ENCODE measurements at places on chromosomes 7 and 10. TPM values are rescaled to one million over a fixed set of nuclear protein-coding genes. Genes with fewer than 3 reads are reported as not detected.

- peak; percentile 21 for DNase-seq
These were observed 28.6 kb downstream of the PARD3 start for GRCh38 chr10:34786464-34786863.

DNA sequence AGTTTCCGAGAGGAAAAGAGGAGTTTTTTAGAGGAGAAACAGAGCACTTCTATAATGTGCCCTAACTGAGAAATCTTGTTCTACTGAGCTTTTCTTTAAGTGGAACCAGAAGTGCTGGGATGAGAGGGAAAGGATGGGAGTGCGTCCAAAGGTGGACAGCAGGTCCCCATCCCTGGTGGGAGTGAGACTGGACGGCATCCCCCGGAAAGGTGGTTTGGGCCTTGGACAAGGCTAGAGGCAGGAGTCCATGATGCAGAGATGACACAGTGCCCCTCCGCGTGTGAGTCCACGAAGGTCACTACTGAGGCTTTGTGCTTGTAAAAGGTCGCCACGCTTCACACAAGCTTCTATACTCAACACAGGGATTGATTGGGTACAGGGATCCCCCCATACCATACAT, 6.1 kb upstream of the EN2 start:
- DNase-seq, result no peak

DNA sequence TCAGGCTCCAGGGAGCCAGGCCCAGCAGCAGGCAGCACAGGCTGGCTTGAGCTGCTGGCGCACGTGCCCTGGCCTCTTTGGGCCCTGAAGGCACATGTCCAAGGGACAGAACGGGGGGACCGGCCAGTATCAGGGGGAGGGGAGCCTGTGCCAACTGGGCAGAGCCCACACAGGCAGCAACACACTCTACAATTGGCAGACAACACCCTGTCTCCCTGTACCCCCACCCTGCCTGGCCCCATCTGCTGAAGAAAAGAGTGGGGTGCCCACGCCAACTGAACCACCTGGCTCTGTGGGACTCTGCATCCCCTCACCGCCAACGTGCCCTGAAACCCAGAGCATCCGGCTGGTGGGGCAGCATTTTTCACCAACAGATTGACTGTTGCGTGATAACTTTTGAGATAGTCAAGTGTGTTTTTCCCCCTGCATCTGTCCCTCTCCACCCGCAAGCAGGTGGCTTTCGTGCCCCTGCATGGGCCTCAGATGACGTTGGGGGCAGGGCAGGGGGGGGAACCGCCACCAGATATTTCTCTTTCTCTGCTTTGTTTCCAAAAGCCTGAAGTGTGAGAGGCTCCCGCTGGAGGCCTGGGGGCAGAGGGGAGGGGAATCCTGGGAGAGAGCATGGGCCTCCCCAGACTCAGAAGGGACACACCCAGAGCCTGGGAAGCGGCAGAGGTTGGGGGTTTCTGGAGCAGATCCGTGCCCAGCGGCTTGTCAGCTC, 21.8 kb downstream of the SLIT1 start:
- no peak for DNase-seq

GRCh38 chr7:118369987-118370386, 145.5 kb downstream of the ANKRD7 start:
- DNase-seq, result no peak

DNA sequence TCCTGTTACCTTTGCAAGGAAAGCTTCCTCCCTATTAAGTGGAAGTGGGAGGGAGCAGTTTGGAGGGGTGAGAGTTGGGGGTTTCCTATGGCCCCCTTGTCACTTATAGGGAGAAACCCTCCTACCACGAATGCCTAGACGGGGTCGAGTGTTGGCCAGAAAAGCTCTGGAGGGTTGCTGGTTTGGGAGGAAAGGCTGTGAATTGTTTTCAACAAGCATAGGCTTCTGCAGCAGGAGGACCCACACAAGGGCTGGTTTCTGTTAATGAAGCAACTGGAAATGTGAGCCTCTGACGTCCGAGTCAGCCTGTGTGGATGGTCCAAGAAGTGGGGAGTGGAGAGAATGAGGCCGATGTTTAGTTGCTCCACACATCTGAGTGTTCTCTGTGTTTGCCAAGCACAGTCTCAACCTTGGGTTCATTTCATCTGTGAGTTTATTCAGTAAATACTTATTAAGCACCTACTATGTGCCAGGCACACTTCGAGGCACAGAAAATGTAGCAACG, 37.3 kb upstream of the LEP start:
- peak; percentile 35 for DNase-seq

DNA sequence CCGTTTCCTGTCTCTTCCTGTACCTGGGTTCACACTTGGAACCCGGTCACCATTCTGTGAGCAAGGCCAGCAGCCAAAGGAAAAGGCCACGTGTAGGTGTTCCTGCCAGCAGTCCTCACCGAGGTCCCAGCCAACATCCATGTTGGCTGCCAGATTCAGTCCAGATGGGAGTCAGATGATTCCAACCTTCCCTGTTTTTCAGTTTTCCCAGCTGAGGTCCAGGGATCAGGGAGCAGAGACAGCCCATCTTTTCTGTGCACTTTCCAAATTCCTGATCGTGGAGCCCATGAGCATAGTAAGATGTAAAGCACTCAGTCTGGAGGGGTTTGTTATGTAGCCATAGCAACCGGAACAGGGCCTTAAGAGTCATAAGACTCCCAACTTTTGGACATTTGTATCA, 3.9 kb upstream of the PVRIG start:
- DNase-seq, result peak; percentile 37

DNA sequence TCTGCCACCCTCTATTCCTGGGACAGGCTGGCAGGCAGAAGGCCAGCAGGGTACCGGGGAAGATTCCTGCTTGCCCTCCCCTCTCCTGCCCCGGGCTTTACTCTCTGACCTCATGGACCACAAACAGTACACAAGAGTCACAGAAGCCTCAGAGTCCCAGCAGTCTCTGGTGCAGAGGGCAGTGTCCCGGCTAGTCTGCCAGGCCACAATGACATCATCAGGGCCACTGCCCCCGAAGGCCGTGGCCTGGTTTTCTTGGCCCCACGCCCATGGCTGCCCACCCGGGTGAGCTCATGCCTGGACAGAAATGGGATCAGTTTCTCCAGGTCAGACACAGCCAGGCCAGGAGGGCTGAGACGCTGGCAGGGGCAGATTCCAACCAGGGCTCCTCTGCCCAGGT, 91.9 kb downstream of the MYL10 start:
- peak; percentile 31 for DNase-seq

- DNase-seq, result no peak
These were observed 185.0 kb upstream of the LRRN3 start for GRCh38 chr7:110905773-110906566.

- no peak for DNase-seq
These were observed 3.4 kb upstream of the GRM8 start for GRCh38 chr7:127256041-127256725.

DNA sequence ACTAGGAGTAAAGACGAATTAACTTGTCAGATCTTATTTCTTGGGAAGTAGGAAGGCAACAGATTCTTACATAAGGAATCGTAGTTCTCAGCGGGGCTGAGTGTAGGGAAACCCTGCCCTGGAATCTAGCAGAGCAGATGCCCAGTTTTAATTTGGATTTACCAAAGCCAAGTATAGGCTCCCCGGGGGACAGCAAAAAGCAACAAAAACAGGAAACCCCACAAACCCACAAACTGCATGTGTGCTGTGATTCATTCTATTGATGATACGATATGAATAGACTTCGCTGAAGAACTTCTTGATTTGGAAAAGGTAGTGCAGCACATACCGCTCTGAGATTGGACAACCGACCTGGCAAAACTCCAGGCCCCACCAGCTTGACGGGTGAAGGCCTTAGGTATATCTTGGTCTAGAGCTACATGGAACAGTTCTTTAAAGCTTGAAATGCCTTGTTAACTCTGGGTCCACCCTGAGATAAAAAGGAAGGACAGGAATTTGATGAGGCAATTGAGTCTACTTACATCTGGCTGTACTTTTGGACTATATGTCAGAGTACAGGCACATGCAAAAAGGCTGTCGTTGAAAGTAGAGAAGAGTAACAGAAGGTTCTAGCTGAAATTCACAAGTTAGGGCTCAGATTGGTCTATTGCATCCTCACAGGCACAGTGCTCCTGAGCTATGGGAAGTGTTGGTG, 49.1 kb downstream of the STRA8 start:
- no peak for DNase-seq

- DNase-seq, result no peak
These were observed 68.9 kb downstream of the DYNC1I1 start for GRCh38 chr7:95840953-95841950.

DNA sequence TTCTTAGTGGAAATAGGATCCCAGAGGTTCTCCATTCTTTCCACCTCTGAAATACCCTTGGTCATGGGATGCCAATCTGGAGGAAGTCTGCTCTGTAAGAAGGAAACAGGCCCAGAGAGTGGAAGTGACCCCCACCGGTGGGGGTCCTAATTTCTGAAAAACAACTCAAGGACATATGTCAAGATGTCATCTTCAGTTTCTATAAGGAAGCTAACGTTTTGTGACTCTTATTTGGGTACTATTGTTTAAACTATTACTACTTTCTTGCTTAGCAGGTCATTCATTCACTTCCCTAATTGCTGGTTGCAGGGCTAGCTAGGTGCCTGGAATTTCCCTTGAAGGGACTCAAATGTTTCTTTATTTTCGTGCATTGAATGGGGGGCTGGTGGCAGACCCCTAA, 1.9 kb upstream of the ZNF775 start:
- no peak for DNase-seq

DNA sequence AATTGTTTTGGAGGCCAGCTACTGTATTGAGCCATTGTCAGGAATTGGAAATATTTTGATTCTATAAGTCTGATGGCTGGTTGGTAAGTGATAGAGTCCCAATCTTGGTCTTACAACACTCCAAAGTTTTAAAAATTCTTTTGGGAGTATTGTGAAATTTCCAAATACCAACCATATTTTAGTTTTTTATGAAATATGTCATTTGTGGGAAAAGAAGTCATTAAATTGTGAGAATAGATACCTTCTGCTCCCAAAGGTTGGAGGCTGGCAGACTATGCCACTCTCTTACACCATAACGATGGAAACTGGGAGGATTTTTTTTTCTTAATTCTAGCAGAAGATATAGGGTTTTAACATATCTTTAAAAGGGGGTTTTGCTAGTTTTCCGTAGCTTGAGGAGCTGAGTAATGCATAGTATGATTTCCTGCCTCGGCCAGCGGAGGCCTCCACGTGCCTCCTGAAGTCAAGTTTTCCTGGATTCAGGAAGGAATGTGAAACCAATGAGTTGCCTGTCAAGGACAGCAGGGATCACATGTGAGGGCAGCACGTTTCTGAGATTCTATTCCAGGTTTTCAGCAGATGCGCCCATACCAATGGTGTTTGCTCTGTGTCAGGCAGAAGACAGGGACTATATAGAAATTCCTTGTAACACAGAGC, 92.2 kb upstream of the LAMB4 start:
- DNase-seq, result peak; percentile 43

DNA sequence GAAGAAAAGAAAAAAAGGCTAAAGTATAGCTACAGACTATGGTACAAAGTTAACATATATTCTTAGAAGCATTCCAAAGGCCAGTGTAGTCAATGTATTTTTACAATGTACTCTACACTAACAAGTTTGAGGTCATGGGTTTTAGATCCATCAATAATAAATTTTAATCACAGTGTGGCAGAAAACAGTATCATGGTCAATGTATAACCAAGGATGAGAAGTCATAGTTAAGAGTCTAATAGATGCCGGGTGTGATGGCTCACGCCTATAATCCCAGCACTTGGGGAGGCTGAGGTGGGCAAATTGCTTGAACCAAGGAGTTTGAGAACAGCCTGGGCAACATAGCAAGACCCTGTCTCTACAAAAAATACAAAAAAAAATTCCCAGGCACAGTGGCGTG, 53.1 kb downstream of the SLC16A12 start:
- no peak for DNase-seq

DNA sequence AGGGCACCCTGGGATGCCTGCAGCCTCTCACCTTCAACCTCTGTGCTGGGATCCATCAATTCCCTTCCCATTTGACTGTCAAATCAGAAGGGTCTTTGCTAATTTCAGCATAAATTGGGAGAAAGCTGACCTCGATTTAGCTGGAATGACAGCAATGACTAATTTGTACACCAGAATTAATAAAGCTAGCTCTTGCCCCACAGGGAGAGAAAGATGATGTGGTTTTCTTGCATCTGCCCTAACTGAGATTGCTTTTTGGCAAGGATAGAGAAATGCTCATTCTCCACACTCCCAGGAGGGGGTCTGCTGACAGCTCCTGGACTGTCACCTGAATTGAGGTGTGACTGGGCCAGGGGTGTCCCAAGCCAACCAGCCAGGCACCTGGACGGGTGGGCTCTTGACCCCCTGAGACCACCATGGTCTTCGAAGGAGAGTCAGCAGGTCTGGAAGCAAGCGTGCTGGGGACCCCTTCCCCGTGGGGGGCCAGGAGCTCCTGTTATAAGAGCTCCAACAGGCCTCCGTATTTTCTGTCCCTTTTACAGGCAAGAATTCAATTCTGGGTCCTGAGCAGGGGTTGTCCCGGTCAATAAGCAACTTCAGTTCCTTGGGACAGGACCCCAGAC, 42.1 kb downstream of the RBM17 start:
- no peak for DNase-seq

DNA sequence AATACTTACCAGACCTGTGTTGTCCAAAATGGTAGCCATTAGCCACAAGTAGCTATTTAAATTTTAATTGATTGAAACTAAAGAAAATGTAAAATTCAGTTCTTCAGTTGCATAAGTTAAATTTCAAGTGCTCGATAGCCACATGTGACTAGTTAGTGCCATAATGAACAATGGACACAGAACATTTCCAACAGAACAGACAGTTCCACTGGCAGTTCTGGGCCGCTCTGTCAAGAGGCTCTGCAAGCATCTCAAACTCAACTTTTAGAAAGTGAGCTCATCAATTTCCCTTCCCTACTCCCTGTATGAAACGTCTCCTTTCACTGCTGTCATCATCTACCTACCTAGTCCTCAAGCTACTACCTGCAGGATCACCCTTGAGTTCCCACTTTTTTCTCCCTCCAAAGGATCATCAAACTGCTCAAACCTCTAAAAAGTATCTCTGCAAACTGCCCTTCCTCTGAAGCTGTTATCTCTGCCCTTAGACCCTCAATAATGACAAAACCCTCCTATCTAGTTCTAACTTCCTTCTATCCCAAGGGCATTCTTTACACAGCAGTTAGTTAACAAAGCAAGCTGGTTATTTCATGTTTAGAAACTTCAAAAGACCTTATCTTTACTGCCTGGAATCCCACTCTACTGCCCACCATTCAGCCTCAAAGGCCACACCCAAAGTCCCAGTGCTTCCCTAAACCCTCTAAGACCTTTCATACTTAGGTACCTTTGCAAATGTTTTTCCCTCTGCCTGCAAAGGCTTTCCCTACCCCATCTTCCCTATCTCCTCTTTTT, 20.6 kb downstream of the SHTN1 start:
- no peak for DNase-seq

Gene ZNF467
- total RNA-seq, result not detected

Gene SLC13A1
- total RNA-seq, result not detected

Gene LIPJ
- not detected for total RNA-seq

Gene OPALIN
- not detected for total RNA-seq

Gene LRIT1
- not detected for total RNA-seq

Gene AZGP1
- total RNA-seq, result not detected

Gene CXCL12
- 15.8 TPM for total RNA-seq

Gene SFRP5
- not detected for total RNA-seq

Gene FAM13C
- total RNA-seq, result 3.3 TPM

Gene GPC2
- 1.4 TPM for total RNA-seq

Gene OR13A1
- total RNA-seq, result not detected

Gene MYO3A
- total RNA-seq, result not detected

Gene IKZF1
- total RNA-seq, result not detected

Gene ARHGAP22
- total RNA-seq, result 35.3 TPM

Gene SPAG6
- total RNA-seq, result not detected

Gene ELFN1
- 1.6 TPM for total RNA-seq

Gene PKD2L1
- total RNA-seq, result not detected

Gene EMX2
- total RNA-seq, result not detected
